IMR-90 (cell line): ENCODE measurements at places on chromosomes 16 and 17. TPM values are rescaled to one million over a fixed set of nuclear protein-coding genes. Genes with fewer than 3 reads are reported as not detected.

DBNDD1 gene
- total RNA-seq, result 3.1 and 3.4 TPM in 2 replicates

LIG3 gene
- 35.8 and 41.9 TPM in 2 replicates for total RNA-seq

ADORA2B gene
- total RNA-seq, result 5.2 and 5.8 TPM in 2 replicates

C17orf67 gene
- 0.18 and 0.56 TPM in 2 replicates for total RNA-seq

GRCh38 chr16:73122604-73123391 is 74.9 kb upstream of the ZFHX3 start:
- H3K27ac ChIP-seq, result no peak overlapping the region
- no peaks in the 10 kb centered on the region for H3K27me3 ChIP-seq

GRCh38 chr16:87464691-87465300 is 28.0 kb downstream of the ZCCHC14 start:
- H3K4me1 ChIP-seq, result peaks cover 23% of the 10 kb centered on the region
- no peak overlapping the region for H3K4me3 ChIP-seq
- H3K36me3 ChIP-seq, result peaks cover 1% of the 10 kb centered on the region; the same call in 1 of the 2 replicates

DNA sequence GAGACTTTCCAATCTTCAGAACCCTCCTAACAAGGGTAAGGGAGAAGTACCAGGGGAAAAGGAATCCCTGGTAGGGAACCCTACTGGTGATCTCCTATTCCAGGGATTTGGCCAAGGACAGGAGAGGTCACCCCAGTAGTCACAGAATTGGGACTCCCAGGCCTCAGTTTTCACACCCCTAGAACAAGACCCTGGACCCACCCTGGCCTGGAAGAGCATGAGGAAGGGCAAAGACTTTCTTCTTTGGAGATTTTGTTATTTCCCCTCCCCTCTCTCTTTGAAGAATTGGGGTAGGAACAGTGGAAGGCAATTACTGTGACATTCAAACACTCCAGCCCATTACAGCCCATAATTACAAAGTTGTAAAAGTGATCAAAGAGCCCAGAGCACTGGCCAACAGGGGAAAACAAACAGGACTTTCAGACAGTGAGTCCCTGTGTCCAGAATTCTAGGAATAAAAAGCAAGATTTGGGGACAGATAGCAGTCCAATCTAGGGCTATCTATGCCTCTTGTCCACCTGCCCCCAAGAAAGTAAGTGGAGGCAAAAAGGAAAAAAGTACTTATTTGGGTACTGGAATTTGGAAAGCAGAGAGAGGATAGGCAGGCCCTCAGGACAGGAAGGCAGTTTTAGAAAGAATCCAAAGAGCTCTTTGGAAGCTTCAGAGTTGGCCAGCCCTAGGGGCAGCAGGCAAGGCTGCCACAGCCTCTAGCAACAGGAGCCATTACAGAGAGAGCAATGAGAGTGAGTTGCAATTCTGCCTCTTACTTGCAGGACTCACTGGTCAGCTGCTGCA is 13.4 kb upstream of the SUPT4H1 start:
- H3K4me1 ChIP-seq, result no peaks in the 10 kb centered on the region
- peaks cover 32% of the 10 kb centered on the region for H3K27me3 ChIP-seq
- H3K27ac ChIP-seq, result no peak overlapping the region
- DNase-seq, result no peak

DNA sequence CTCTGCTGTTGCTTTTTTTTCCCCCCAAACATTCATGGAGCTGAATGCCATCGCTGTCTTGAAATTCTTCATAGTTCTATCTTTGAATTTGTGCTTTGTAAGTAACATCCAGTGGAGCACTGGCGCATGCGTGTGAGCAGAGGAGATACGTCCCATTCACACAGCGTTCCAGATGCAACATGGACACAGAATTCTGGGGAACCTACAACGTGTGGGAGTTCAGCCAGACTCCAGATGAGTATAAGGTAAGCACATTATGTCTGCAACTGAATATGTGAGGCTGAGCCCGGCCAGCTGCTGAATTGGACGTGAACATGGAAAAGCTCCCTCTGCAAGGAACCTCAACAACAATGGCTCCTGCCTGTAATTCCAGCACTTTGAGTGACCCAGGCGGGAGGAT is 4.3 kb upstream of the ATP1B2 start:
- H3K27me3 ChIP-seq, result peaks cover 21% of the 10 kb centered on the region
- peak; percentile 16 for DNase-seq
- H3K4me1 ChIP-seq, result peaks cover 5% of the 10 kb centered on the region; the same call in 1 of the 2 replicates
- no peaks in the 10 kb centered on the region for H3K36me3 ChIP-seq
- H3K27ac ChIP-seq, result no peak overlapping the region

DNA sequence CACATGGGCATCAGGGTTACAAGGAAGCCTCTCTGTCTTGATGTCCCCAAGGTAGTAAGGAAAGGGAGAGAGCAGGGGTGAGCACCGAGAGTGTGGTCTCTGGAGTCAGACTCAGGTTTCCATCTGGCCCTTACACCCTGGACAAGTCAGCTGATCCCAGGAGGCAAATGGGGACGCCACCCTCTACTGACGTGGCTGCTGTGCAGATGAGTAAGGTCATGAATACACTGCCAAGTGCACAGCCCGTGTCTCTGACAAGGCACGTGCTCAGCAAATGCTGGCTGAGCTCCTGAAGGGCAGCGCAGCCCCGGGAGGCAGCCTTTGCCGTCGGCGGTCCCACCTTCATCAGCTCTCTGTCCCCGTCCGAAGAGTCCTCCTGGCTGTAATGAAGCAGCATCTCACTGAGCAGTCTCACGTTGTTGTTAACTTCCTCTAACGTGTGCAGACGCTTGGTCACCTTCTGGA is 19.4 kb downstream of the GGA3 start:
- H3K27ac ChIP-seq, result no peak overlapping the region
- H3K36me3 ChIP-seq, result peaks cover 91% of the 10 kb centered on the region
- H3K4me3 ChIP-seq, result no peak overlapping the region
- H3K4me1 ChIP-seq, result no peaks in the 10 kb centered on the region
- no peaks in the 10 kb centered on the region for H3K27me3 ChIP-seq

DNA sequence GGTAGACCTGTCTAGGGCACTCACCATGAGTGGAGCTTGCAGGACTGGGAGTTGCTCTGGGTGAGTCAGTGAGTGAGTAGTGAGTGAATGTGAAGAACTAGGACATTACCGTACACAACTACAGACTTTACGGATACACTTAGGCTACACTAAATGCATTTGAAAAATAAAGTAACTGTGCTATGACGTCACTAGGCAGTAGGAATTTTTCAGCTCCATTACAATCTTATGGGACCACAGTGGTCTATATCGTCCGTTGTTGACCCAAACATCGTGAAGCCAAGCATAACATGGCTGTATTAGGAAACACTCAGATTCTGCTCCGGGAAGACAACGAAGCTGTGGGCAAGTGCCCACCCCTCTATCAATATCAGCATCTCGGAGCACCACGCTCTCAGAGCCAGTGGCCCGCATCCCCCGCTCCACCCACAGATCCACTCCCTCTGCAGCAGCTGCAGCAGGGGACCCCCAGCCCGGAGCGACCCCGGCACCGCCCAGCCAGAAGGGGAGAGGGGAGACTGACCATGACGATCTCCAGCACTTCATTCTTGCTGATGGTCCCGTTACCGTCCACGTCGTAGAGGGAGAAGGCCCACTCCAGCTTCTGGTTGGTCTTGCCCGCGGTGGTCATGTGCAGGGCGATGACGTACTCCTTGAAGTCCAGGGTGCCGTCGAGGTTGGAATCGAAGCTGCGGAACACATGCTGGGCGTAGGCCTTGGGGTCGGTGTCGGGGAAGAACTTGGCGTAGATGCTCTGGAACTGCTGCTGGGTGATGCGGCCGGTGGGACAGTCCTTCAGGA is 594 bp downstream of the RCVRN start:
- no peak for DNase-seq
- H3K4me3 ChIP-seq, result no peak overlapping the region
- no peaks in the 10 kb centered on the region for H3K36me3 ChIP-seq
- no peak overlapping the region for H3K27ac ChIP-seq
- H3K27me3 ChIP-seq, result no peaks in the 10 kb centered on the region

DNA sequence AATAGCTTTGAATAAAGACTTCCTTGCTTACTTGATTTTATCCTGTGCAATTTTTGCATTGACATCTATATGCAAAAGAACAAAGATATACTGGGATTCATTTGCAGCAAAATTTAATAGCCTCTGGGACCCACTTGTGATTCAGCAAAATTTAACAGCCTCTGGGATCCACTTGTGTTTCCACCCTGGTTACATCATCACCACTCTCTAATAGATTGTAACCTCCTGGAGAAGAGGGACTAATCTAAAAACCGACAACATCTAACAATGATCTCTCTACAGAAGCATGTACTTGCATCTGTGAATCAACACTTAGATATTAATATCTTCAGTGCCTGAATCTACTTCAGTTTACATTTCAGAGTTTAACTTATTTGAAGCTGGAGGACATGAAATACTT is 202.0 kb upstream of the CPHXL start:
- H3K4me3 ChIP-seq, result no peak overlapping the region
- peak; percentile 75 for DNase-seq
- H3K36me3 ChIP-seq, result no peaks in the 10 kb centered on the region
- H3K4me1 ChIP-seq, result peaks cover 6% of the 10 kb centered on the region

- no peaks in the 10 kb centered on the region for H3K4me1 ChIP-seq
- H3K27me3 ChIP-seq, result no peaks in the 10 kb centered on the region
- no peak overlapping the region for H3K27ac ChIP-seq
- H3K36me3 ChIP-seq, result no peaks in the 10 kb centered on the region
These were observed 70.1 kb downstream of the GP2 start for GRCh38 chr16:20257234-20257633.

DNA sequence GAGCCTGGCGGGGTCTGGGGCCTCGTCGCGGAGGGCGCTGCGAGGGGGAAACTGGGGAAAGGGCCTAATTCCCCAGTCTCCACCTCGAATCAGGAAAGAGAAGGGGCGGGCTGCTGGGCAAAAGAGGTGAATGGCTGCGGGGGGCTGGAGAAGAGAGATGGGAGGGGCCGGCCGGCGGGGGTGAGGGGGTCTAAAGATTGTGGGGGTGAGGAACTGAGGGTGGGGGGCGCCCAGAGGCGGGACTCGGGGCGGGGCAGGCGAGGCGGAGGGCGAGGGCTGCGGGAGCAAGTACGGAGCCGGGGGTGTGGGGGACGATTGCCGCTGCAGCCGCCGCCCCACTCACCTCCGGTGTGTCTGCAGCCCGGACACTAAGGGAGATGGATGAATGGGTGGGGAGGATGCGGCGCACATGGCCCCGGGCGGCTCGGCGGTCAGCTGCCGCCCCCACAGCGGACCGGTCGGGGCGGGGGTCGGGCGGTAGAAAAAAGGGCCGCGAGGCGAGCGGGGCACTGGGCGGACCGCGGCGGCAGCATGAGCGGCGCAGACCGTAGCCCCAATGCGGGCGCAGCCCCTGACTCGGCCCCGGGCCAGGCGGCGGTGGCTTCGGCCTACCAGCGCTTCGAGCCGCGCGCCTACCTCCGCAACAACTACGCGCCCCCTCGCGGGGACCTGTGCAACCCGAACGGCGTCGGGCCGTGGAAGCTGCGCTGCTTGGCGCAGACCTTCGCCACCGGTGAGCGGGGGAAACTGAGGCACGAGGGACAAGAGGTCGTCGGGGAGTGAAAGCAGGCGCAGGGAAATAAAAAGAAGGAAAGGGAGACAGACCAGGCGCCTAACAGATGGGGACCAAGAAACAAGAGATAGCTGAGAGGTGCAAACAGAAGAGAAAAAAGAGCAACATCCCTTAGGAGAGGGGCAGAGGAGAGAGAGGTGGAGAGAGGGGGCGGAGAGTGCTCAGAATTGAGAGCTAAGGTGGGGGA is at the start of gene PNMT:
Gene PNMT (plus strand): TSS at position 509 of the 980 bp plus-strand sequence. CDS start 23 bp downstream, at position 532.
- H3K4me3 ChIP-seq, result no peak within 1 kb of the TSS
- no peaks in the 10 kb centered on the region for H3K36me3 ChIP-seq
- H3K27ac ChIP-seq, result no peak within 1 kb of the TSS
- peak; percentile 39 for DNase-seq
- H3K4me1 ChIP-seq, result peaks cover 7% of the 10 kb centered on the region; the same call in 1 of the 2 replicates
- H3K27me3 ChIP-seq, result peaks cover 44% of the 10 kb centered on the region

GRCh38 chr17:81428948-81429774 is 33.9 kb downstream of the BAHCC1 start:
- no peaks in the 10 kb centered on the region for H3K27me3 ChIP-seq
- no peaks in the 10 kb centered on the region; the same call in 1 of the 2 replicates for H3K36me3 ChIP-seq
- no peak overlapping the region for H3K27ac ChIP-seq
- peak; percentile 67 for DNase-seq
- H3K4me3 ChIP-seq, result no peak overlapping the region

DNA sequence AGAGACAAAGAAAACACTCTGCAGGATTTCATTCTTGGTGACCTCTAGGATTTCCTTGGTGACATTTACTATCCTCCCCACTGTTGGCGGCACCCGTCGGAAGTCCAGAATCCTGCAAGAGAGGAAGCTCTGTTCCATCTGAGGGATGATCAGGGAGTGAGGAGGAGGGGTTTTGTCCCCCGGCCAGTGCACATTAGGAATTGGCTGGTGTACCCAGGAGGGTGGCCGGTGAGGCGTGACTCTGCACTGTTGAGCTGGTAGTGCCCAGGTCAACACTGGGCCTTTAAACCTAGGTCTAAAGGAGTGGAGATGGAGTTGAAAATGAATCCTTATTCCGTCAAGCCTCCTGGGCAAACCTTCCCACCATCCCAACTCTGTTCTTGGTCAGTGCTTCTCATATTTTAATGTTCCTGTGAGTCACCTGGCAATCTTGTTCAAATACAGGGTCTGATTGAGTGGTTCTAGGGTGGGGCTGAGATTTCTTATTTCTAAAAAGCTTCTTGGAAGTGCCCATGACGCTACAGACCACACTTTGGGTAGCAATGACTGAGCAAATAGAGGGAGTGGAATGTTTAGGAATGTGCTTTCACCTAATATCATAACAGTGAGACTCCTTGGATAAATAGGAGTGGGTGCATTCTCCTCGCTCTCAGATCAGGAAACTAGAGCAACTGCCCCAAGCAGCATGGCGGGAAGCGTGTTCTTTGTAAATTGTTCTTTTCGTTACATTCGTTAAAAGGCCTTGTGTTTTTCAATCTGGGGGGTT is 30.7 kb downstream of the PRKAR1A start:
- peaks cover 18% of the 10 kb centered on the region for H3K36me3 ChIP-seq
- no peaks in the 10 kb centered on the region for H3K4me1 ChIP-seq
- H3K27ac ChIP-seq, result no peak overlapping the region
- DNase-seq, result no peak

DNA sequence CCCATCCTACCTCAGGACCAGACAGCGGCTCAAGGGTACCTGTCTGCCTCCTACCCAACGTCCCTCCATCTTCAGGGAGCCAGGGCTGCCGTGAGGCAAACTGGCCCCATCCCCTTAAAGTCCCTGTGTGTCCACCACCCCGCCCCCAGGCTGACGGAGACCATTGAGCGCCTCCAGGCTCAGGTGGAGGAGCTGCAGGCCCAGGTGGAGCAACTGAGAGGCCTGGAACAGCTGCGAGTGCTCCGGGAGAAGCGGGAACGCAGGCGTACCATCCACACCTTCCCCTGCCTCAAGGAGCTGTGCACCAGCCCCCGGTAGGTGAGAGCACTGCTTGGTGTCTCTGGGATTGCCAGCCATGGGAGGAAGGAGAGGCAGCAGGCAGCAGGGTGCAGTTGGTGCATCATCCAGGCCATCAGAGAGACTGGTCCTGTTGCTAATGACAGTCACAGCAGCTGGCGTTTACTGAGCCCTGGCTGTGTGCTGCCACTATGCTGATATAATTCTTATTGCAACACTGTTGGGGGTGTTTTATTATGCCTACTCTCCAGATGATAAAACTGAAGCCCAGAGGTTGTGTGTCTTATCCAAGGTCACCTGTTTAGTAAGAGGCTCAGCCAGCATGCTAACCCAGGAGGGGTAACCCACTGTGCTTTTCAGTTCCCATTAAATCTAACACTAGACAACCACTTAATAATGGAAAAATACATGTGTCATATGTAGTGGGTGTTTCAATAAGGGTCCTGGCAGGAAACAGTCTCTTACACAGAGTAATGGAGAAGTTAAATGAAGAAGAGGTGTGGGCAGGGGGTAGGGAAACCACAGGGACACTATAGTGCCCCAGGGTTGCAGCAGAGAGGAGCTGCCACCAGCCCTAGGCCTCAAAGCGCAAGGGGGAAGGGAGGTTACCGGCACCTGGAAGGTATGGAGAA is 10.3 kb upstream of the MRPL58 start:
- H3K27ac ChIP-seq, result no peak overlapping the region
- no peaks in the 10 kb centered on the region for H3K4me1 ChIP-seq
- no peak for DNase-seq
- no peaks in the 10 kb centered on the region for H3K27me3 ChIP-seq
